ENCODE measurements at places on chromosomes 2 and 18.

- DNase-seq = peak; percentile 16
These were observed 818.1 kb downstream of the SLC4A3 start for GRCh38 chr2:220445429-220446105.

GRCh38 chr2:238101891-238102841 lies 2.0 kb downstream of the ESPNL start:
- no peak for DNase-seq

GRCh38 chr2:38415728-38416291 lies 38.7 kb upstream of the ATL2 start:
- DNase-seq = no peak

GRCh38 chr18:79518028-79518682 lies 122.4 kb downstream of the NFATC1 start:
- DNase-seq = no peak

GRCh38 chr2:218023636-218024035 lies 20.8 kb upstream of the TNS1 start:
- no peak for DNase-seq

DNA sequence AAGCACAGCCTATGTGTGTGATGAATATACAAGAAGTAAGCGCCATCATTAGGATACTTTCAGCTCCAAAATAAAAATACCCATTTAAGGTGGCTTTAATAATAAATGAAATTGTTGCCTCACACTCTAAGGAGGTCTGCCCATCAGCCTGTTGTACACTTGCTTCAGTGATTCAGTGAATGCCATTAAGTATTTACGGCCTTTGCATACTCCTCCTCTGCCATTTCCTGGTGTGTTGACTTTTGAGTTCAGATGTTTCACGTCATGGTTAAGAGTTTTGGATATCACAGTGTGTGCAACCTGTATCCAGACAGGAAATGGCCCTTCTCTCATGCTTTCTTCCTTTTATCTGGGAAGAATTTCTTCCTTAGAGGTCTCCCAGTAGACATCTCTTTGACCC lies 38.6 kb upstream of the SNORC start:
- no peak for DNase-seq

GRCh38 chr2:144706647-144707046 lies 186.7 kb upstream of the ZEB2 start:
- DNase-seq = no peak

DNA sequence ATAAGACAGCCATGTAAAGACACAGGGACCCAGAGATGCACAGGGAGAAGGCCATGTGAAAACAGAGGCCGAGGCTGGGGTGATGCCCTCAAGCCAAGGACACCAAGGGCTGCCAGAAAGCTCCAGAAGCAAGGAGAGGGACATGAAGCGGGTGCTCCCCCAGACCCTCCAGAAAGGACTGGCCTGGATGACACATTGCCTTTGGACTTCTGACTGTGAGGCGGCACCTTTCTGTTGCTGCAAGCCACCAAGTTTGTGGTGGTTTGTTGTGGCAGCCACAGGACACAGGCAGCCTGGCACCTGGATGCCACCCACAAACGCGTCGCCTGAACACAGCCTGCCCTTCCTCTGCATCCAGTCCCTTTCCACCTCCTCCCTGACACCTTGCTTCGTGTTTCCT lies 67.1 kb downstream of the RHOB start:
- no peak for DNase-seq

GRCh38 chr2:169683054-169683424 lies 11.2 kb downstream of the CFAP210 start:
- DNase-seq = no peak

GRCh38 chr2:15808944-15809343 lies 131.4 kb upstream of the MYCN start:
- DNase-seq = no peak

DNA sequence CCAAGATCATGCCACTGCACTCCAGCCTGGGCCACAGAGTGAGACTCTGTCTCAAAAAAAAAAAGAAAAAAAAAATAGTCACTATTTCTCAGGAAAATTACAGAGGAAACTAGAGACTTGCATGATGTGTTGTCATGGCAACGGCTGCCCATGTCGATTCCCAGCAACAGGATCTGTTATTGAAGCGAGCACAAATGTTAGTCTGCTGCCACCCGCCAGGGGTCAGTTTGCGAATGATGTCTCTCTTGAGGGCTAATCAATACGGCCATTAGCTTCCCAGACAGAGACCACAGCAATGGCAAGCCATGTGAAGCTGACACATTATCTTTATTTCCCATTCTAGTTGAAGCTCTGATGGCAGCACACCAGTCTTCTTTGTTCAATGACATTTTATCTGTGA lies 32.4 kb upstream of the ACYP2 start:
- DNase-seq = no peak

DNA sequence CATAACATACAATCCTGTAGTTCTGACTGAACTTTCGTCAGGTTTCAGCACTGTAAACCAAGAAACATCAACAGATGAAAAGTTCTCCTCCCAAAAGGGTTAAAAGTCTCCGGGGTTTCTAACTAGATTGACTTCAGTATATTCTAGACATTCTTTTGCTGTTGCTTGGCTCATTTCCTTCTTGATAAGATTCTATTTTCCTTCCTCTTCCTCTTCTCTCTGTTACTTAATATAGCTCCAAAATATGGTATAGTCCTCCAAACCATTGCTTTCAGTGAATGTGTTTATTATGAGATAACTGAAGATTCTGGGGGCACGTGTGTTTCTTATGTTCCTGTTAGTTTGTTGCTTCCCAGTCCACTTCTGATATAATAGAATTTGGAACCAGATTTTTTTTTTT lies 46.4 kb upstream of the MAP4K3 start:
- no peak for DNase-seq

GRCh38 chr2:46269001-46269400 lies 28.2 kb upstream of the EPAS1 start:
- peak; percentile 43 for DNase-seq

GRCh38 chr18:56393870-56394269 lies 244.5 kb downstream of the TXNL1 start:
- DNase-seq = no peak

DNA sequence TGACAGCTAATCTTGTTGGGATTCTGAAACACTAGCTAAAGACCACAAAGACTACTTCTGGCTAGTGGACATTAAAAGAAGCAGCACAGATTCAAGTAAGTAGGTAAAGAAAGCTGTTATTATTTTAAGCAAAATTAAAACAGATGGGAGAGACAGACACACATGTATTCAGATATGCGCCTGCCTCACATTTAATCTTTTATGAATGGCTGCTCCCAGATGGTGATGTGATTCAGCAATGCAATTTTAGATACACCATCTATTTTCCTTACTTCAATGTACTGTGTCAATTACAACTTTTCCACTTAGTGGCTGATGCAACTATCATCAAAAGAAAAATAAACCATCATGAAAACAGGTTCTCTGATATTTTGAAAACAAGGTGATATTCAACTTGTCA lies 133.0 kb upstream of the PGAP1 start:
- DNase-seq = no peak

- DNase-seq = no peak
These were observed 896.0 kb upstream of the PIK3C3 start for GRCh38 chr18:41059126-41059415.

DNA sequence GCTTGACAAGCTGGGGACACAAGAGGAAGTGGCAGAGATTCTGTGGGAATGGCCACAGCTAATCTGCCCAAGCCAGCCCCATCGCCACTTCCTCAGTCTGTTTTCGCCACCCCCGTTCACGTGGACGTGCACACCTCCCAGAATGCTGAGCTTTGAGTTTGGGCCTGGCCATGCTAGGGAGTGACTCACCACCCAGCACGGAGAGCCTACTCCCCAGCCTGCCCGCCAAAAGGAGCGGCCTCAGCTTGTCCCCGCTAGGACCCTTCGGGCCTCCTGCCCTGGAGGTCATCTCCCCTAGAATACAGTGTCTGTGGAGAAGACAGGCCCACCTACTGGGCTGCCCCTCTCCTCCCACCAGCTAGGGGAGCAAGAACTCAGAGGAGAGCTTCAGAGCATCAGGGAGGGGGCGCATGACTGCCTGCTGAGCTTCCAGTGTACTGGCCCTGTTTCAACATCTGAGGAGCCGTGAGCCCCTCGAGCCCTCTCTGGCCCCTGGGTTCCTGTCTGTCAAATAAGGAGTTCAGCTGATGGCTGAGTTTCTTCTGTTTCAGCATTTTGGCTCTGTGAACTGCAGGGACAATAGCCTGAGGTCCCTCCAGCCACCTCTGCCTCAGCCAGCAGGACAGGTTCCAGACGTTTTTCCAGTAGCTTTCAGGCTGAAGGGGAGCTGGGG lies 5.1 kb downstream of the SLC35F6 start:
- peak; percentile 83 for DNase-seq

DNA sequence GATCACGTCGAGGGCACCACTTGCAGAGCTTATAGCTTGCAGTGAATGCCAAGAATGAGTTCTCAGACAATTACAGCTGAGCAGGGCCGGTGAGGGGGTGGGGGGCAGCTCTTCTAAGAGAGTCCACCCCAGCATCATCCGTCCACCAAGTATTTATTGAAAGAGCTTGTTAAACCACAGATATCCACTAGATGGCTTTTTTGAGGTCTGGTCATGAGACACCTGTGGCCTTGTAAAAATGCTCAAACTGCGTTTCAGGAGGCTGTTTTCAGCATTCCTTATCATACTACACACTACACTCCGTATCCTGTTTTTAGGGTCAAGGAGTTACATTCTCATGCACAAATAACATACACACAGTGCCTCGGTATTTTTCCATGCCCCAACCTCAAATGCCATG lies 51.5 kb downstream of the DNAJC10 start:
- peak; percentile 30 for DNase-seq

DNA sequence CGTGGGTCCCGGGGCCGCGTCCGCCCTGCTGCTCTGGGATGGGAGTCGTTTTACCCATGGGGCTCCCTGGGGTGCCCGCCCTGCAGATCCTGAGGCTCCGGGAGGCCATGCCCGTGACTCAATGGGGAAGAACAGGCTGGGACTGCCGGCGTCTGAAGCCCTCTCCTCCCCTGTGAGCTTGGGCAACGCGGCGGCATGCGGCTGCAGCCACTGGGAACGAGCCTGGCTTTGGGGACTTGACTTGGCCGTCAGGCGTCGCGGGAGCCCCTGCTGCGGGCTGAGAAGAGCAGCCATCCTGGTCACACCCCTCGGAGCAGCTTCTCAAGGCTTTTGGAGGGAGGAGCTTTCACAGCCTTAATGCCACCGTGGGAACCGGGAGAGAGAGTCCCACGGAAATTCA lies 126.9 kb upstream of the CTDP1 start:
- DNase-seq = no peak

DNA sequence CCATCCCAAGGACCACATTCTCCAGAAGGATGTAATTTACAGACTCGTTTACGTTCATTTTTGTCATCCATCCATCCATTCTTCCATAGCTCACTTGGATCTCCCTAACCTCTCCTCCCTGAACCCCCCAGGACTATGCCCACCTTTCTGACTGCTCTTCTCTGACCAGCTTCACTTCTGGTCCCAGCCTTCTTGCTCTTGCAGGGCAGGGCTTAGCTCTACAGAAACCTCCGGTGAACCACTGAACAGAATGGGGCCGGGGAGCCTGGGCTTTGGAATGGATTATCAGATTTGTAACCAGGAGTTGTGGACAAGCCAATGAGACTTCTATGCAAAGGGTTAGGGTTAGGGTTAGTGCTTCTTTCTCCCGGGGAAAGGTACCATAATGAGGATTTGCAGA lies 95.0 kb downstream of the TGFA start:
- DNase-seq = no peak

DNA sequence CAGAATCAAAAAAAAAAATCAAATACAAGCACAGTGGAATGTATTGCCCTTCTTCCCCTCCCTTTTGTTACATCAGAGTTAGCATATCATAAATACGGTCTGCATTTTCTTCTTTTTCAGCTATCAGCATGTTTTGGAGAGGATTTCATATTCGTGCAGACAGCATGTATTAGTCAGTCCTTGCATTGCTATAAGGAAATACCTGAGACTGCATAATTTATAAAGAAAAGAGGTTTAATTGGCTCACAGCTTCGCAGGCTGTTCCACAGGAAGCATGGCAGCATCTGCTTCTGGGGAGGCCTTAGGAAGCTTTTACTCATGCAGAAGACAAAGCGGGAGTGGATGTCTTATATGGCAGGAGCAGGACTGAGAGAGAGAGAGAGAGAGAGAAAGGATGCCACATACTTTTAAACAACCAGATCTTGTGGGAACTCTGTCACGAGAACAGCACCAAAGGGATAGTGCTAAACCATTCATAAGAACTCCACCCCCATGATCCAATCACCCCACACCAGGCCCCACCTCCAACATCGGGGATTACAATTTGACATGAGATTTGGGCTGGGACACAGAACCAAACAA lies 8.9 kb downstream of the IL1B start:
- no peak for DNase-seq

GRCh38 chr2:45279356-45279755 lies 270.1 kb upstream of the SIX2 start:
- no peak for DNase-seq

DNA sequence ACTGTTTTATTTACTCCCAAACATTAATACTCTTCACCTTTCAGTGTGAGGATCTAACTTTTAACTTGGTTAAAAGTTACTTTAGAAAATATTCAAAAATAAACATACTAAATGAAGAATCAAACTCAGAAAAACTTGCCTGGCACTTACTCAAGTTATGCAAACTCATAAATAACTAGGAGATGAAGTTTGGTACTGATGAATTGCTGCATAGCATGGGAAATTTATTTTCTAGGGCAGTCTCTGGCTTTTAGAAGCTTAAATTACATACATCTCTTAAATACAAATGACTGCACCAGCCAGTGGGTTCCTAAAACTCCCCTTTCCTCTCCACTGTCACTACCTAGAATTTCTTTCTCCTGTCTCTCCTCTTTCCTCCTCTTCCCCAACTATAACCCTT lies 46.7 kb upstream of the CREB1 start:
- no peak for DNase-seq

- no peak for DNase-seq
These were observed 212.8 kb downstream of the CDCA7 start for GRCh38 chr2:173567493-173567892.

GRCh38 chr2:18645315-18645714 lies 55.9 kb upstream of the NT5C1B start:
- DNase-seq = peak; percentile 30

DNA sequence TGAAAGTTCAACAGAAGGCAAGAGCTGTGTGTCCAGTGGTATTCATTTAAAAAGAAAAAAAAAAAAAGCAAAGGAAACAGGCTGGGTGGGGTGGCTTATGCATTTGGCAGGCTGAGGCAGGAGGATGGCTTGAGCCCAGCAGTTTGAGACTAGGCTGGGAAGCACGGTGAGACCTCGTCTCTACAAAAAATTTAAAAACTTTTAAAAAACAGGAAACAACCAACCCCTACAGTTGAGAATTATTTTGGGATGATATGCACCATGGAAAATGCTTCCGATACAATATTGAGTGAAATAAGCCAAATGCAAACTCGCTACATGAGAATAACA lies 31.2 kb downstream of the PTPN18 start:
- DNase-seq = no peak

GRCh38 chr2:52473526-52473925 lies 1294.1 kb upstream of the CHAC2 start:
- no peak for DNase-seq

- DNase-seq = peak; percentile 96
These were observed 139.9 kb upstream of the ZEB2 start for GRCh38 chr2:144659731-144660275.

Measured in fibroblast of mammary gland (primary cell).